GM12891 (cell line): ENCODE measurements at places on chromosomes 5 and 9.
A peak's percentile ranks its signal among the peaks of the same experiment; 100 is the strongest.

- no peak for DNase-seq
Observed at GRCh38 chr9:123058834-123059233, 25.4 kb downstream of the GPR21 start.

- DNase-seq = no peak
Observed at GRCh38 chr5:34709861-34710673, 53.9 kb downstream of the RAI14 start.

- DNase-seq = no peak
Observed at GRCh38 chr9:124869466-124869985, 7.6 kb downstream of the ARPC5L start.

GRCh38 chr9:98766586-98766985 lies 29.8 kb downstream of the ANKS6 start:
- no peak for DNase-seq

DNA sequence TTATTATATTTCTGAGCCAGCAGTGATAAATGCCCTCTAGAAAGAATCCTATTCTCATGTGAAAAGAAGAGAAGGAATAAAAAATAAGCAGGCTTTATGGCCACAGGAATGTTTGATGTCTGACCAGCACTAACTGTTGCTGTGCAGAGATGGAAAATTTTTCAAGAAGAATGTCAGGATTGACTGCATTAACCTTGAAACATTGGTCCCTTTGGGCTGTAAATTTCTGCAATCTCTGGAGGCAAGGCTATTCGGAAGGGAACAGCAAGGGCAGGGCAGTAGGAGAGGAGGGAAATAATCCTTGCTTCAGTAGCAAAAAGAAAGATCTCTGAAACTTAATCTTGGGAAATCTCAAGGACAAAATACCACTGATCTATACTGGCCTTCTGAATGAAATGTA lies 415.2 kb downstream of the DNAH5 start:
- DNase-seq = no peak

DNA sequence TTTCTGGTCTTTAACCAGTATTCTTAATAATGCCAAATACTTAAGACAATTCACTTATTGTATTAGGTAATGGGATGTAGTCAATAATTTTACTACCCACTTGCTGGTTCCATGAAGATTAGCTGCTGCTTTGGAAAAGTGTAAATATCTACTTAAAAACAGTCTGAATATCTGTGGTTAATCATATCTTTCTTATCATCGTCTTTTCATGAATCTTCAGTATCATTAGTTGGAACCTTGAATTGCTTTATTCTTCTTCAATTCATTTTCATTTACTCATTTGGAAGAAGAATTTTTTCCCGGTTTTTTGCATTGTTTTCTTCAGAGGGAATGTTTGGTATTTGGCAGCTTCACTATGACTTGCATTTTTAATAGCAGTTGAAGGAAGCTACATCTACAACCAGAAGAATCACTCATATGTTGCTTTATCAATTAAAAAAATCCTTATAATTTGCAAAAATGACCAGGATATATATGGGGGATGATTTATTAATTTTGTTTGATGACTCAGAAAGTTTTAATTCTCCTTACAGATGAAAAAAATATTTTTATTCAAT lies 1398.3 kb upstream of the CDH6 start:
- DNase-seq = no peak

GRCh38 chr5:99949969-99950524 lies 585.1 kb upstream of the FAM174A start:
- DNase-seq = no peak

DNA sequence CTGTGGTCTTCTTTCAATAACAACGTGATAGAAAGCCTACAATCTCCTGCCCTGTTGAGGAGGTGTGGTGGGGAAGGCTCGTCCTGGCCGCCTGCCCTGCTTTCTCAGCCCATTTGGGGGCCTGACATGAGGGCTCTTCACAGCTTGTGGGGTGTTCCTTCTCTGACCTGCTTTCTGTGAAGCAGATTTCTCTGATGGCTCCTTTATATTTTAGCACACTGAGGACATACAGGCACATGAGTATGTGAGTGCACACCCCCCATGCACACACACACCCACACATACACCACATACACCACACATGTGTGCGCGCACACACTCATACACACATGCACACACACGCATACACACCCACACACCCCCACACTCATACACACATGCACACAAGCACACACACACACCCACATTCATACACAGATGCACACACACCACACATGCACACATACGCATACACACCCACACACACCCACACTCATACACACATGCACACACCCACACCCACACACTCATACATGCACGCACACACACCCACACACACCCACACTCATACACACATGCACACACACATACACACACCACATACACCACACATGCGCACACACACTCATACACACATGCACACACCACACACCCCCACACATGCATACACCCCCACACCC lies 117.5 kb downstream of the COL5A1 start:
- DNase-seq = no peak

GRCh38 chr5:98513380-98513779 lies 260.1 kb upstream of the RGMB start:
- DNase-seq = no peak

DNA sequence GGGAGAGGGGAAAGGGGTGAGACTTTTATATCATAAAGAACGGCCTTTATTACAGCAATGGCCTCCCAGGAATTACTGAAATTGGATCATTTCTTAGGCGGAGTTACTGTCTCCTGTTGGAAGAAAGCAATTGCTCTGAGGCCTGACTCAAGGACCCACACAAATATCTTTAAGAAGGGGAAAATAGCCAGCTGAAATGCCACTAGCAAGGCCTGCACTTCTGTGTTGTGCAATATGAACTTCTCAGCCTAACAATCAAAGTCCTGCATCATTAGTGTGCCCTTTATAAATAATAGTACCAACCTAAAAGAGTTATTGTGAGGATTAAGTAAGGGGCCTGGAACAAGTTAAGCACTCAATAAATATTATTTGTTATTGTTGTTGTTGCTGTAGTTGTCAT lies 30.1 kb upstream of the TRIM32 start:
- DNase-seq = no peak

GRCh38 chr5:135041145-135041587 lies 7.1 kb upstream of the PITX1 start:
- DNase-seq = no peak

GRCh38 chr9:124859803-124860581 lies 1.8 kb downstream of the RPL35 start:
- DNase-seq = no peak

DNA sequence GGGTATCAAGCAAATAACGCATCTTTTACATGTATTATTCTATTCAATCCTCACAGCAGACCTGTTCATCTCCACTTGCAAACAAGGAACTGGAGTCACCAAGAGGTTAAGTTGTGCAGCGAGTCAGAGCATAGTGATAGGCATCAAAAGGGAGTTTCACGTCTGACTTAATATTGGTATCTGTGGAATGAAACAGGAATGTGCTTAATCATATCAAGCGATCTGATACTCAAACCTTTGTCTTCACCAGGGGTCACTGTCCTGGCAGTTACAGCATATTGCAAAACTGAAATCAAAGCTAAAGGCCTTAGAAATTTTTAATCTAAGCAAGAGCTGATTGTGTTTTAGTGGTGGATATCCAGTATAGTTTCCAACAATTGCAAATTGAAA lies 271.6 kb downstream of the PLK2 start:
- DNase-seq = no peak

DNA sequence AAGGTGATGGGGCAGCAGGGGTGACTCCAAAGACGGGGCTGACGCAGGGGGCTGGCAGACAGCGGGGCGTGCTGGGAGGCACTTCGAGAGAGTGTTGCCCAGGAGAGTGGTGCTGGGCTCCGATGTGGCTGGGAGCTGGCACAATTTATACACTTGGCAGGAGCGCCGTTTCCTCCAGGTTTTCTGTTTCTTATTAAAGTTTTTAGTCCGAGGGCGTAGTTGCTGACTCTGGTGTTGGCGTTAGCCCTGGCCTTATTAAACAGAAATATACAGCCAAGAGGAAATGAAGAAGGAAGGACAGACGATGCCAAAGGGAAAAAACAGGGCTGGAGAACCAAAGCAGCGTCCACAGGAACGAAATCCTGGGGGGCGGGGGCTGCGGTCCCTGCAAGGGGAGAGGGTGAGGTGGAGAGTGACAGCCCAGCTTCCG lies 139.6 kb upstream of the PHYKPL start:
- no peak for DNase-seq

DNA sequence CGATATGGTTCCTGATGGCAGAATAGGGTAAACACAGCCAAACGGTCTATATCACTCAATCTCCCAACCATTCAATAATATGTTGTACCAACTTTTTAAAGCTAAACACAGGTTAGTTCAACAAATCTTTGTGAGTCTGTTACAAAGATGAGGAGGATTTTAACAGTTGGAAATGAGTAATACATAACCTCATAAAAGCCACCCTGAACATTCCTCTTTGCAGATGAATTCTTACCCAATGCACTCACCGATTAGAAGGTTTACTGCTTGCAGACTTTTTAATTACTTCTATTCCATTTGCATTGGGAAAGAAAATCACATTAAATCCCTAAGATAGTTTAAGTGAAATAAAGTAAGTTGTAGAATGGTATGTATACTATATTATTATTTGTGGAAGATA lies 23.3 kb upstream of the TRMT10B start:
- DNase-seq = no peak

GRCh38 chr9:133742849-133743444 lies 4.8 kb upstream of the SARDH start:
- peak; percentile 87 for DNase-seq

GRCh38 chr5:58677650-58678049 lies 94.8 kb downstream of the RAB3C start:
- DNase-seq = no peak

- DNase-seq = no peak
Observed at GRCh38 chr5:74285675-74286280, 354.8 kb downstream of the ENC1 start.
